Right lobe of liver (tissue), 6 donors: ENCODE measurements at places on chromosomes 4 and X. TPM values are rescaled to one million over a fixed set of nuclear protein-coding genes. Genes with fewer than 3 reads are reported as not detected.

The ASB11 gene
- total RNA-seq = not detected

The MAGEB17 gene
- total RNA-seq = not detected

The TLR7 gene
- total RNA-seq = 0.31 TPM

The TASL gene
- 0.35 TPM for total RNA-seq

The DDIT4L gene
- total RNA-seq = 0.31 TPM

The CXorf49 gene
- total RNA-seq = not detected

The EDA2R gene
- total RNA-seq = 0.12 TPM

The ZNF157 gene
- total RNA-seq = not detected

The EIF1AX gene
- 61.1 TPM for total RNA-seq
